ENCODE measurements at places on chromosomes 11 and 22.

- DNase-seq, result no peak
Observed at GRCh38 chr11:35287344-35287890, 131.9 kb downstream of the SLC1A2 start.

DNA sequence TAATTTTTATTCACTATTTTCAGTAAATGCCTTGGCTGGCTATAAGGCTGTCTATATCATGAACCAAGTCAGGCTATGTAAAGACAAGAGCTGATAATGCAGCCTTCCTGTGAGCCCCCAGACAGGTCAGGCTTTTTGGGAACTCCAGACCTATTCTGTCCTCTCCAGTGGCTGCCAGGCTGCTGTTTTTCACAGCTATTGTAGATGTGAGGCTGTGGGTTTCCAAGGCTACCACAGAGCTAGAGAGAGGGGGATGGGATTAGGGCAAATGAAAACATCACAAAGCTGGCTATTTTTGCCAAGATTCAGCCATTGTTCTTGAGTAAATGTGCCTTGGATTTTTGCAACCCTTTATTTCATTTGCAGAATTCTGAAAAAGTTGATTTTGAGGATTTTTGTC lies 55.7 kb upstream of the SORL1-AS1 start:
- no peak for DNase-seq

- no peak for DNase-seq
Observed at GRCh38 chr11:11968511-11969280, 39.7 kb downstream of the DKK3 start.

- DNase-seq, result no peak
Observed at GRCh38 chr22:30654361-30654760, 13.3 kb downstream of the DUSP18 start.

DNA sequence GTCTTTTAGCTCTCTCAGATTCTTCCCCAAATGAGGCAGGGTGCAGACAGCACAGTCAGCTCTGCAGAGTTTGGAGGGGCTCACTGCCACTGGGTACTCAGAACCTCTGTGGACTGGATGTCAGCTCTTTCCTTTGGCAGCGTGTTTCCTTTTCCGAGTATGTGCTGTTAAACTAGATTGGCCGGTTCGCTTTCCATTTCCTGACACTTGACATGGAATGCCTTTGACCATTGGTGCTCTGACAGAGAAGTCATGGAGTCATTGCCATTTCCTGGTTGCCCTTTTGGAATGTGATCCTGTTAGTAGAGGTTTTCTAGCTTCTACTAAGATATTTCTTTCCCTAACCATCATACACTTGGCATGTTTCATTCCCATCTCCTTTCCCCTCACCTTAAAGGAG lies 86.7 kb downstream of the SWAP70 start:
- DNase-seq, result no peak

All from hippocampal formation (tissue), 2 donors.